ENCODE measurements at places on chromosomes 1 and 21.

GRCh38 chr1:54604572-54605370, 18.6 kb downstream of the FAM151A start:
- DNase-seq, result no peak

GRCh38 chr1:222892137-222892769, 77.4 kb downstream of the DISP1 start:
- no peak for DNase-seq

DNA sequence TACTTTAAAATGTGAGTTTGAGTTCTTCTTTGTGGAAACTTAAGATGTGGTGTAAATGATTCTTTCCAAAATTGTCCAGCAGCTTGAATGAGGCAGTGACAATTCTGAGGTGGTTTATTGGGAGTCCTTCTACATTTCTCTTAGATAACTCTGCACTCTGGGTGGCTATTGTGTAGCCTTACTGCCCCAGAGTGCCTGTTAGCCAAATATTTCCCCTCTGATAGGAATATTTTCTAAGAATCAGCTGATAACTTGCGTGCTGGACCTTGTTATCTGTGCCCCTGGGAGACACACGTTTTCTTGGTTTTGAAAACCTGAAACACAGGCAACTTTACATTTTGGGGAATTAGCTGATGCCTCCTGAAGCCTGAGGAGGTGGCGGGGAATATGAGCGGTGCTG, 91.6 kb downstream of the CD247 start:
- DNase-seq, result no peak

DNA sequence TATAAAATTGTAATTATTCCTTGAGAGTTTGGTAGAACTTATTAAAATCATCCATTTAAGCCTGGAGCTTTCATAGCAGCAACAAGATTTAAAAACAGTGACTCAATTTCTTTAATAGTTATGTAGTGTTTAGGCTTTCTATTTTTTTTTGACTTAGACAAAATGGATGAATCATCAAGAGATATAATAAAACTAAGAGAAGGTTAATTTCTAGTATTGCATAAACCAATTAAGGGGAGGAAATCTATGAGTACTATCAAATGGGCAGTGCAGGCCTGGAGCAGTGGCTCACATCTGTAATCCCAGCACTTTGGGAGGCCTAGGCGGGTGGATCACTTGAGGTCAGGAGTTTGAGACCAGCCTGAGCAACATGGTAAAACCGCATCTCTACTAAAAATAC, 416.3 kb upstream of the USP24 start:
- no peak for DNase-seq

GRCh38 chr1:199954699-199955098, 72.8 kb upstream of the NR5A2 start:
- DNase-seq, result no peak

Measured in A549 (cell line).